Type B pancreatic cell (in vitro differentiated cells): ENCODE measurements at places on chromosomes 7 and 10.

DNA sequence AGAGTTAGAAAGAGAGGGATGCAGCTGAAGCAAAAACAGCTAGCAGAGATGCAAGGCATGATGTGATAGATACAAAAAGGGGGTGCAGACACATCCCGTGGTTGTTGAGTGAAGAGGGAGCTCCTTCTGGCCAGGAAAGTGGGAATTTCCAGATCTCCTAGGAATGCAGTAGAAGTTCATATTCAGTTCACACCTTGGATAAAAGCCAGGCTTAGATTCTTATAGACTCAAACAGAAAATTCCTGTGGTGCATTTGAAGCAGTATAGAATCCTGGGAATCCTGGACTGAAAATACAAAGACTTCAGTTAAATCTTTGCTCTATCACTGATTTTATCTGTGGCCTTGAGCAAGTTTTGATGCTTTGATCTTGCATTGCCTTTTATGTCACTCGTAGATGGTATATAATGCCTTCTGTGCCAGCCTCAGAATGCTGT is 33.9 kb downstream of the SGPL1 start:
- DNase-seq = no peak

DNA sequence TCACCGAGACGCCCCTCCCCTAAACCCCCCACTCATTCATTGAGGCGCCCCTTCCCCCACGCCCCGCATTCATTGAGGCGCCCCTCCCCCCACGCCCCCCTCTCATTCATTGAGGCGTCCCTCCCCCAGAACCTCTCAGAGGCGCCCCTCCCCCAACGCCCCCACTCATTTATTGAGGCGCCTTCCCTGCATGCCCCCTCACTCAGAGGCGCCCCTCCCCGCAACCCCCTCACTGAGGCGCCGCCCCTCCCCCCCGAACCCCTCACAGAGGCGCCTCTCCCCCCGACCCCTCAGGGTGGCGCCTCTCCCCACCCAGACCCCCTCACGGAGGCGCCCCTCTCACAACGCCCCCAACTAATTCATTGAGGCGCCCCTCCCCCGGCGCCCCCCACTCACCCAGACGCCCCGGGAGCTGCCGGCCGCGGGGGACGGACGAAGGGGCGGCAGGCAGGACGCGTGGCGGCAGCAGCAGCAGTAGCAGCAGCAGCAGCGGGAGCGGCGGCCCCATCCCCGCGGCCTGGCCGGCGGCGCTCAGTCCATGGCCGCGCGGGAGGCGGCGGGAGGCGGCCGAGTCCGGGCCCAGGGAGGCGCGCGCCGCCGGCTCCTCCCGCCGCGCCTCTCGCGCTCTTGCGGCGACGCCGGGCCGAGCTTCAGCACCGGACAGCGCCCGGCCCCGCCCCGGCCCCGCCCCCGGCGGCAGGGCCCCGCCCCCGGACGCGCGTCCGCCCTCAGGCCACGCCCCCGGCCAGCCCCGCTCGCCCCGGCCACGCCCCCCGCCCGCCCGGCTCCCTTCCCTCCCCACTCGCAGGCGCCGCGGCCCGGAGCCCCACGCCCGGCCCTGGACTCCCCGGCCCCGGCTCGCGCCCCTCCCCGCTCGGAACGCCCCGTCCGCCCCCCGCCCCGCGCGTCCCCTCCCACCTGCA is at the start of gene PTPRN2:
Gene PTPRN2, minus strand, starts transcription at position 662 of the 923 bp plus-strand sequence.
- peak; percentile 81 for DNase-seq

DNA sequence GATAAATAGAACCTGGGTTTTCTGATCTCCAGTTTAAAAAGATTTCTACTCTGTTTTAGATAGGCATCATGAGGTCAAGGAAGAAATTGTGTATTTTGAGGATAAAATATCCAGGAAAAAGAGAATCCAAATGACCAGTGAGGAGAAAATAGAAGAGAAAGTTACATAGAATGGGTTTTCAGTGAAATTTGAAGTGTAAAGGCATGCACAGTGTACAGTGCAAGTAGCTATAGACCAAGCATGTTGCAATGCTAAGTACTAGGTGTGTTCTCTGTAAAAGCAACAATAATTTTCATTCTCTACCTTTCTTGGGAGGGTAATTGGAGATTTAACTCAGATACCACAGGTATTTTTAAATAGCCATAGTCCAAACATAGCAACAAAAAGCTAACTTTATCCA is 22.6 kb downstream of the CDK1 start:
- no peak for DNase-seq

GRCh38 chr10:92849234-92849525 is 860 bp downstream of the EXOC6 start:
- no peak for DNase-seq

- no peak for DNase-seq
Observed at GRCh38 chr10:71761105-71761511, 12.2 kb downstream of the VSIR start.

- no peak for DNase-seq
Observed at GRCh38 chr10:84156768-84157167, 16.8 kb upstream of the GPR15LG start.

DNA sequence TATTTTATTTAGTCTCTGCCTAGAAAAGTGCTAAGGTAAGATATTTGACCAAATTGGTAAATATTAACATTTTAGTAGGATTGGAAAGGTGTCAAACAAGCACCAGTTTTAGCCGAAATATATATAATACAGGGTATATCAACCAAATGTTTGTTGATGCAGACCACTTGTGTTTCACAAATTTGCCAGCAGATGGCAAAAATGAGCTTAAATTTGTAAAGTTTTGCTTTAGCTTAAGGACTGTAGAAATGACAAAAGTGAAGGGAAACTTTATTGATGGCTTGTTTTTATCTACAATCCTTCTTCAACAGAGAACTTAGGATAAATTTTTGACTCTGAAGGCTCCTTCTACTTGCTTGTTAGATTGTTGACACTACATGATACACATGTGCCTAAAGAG is 4.8 kb upstream of the POLR1F start:
- no peak for DNase-seq

GRCh38 chr7:122988333-122988732 is 7.2 kb downstream of the TAS2R16 start:
- DNase-seq = no peak

DNA sequence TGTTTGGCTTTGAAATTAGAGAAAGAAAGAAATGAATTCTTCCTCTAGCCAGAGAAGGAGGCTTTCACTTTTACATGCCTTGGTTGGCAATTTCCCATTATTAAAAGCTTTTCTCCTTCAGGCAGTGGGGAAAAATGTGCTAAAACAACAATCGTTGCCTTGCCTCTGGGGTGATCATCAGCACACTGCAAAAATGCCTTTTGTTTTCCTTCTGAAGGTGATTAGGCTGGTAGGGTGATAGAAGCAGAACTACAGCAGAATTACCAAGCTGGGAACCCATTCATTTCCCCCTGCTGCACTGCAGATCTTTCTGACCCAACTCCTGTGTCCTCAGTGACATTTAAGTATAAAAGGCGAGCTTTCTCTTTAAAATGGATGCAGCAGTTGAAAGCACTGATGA is 22.2 kb downstream of the ANK3 start:
- DNase-seq = no peak

DNA sequence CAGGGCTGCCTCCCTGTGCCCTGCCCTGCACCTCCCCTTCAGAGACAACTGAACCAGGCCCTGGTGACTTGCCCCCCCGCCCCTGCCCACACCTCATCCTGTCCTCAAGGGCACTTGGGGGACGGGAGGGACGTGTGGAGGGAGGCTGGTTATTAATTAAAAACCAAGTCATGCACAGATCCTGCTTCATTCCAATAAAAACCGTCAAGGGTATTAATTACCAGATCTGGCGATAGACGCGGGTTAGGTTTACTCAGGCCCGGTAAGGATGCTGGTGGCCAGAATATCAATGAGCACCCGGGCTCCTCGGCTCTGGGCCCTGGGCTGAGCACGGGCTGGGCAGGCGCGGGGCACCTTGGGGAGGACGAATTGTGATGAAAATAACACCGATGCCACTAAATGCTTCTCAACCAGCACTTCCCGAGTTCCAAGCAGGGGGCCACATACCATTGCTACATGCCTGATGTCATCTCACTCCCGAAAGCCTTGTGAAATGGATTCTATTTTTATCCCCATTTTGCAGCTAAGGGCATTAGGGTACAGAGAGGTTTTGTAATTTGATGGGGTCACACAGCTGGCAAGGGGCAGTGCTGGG is 24.5 kb upstream of the GTF2IRD1 start:
- no peak for DNase-seq

- DNase-seq = no peak
Observed at GRCh38 chr7:22871661-22872060, 49.0 kb upstream of the TOMM7 start.

DNA sequence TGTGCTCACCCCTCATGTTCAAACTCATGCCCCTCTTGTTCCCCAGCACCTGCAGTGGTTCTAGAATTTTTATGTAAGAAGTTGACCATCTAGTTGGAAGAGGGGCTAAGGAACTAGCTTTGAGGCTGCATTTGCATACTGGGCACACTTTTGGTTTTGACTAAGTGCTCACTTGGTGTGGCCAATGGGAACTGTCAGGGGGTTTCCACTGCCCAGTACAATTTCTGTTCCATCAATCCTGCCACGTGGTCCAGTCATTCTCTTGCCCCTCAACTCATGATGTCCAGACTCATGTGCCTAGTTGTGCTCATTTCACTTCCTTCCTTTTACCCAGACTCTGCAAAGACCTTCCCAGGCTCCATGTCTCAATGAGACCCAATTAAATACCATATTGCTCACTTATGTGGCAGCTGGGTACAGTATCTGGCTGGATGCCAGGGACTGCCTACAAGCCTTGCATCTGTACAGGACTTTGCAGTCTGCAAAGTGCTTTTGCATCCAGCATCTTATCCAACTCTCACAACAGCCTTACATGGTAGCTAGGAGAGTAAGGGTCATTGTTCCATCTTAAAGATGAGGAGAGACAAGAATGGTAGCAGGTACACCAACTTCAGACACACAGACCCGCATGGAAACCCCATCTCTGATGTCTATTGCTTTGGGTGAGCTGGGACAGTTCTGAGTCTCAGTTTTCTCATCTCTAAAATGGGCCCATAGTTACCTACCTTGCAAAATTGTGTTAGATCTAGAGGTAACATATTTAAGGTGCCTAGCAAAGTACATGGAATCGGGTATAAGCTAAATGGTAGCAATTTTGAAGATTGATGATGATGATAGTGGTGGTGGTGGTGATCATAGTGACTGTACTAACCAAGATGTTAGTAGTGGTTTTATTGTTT is 30.1 kb upstream of the KCNMA1 start:
- DNase-seq = no peak

DNA sequence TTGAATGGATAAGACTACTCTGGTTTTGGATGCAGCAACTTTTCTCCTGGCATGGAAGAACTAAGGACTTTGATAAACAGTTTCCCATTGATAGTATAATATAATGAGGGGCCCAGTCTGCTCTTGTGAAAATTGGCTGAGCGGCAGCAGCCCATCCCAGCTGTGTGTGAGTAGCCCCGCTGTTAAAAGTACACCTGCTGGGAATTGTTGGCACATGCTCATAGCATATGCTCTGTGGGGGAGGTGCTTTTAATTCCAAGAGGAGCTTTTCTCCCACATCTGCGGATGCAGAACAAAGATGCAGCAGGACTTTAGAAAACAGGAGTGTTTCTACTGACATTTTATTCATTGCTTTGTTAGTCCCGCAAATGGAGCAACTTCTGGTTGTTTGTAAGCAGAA is 19.0 kb downstream of the SRI start:
- no peak for DNase-seq

- no peak for DNase-seq
Observed at GRCh38 chr7:149330914-149331567, 69.0 kb downstream of the ZNF783 start.

DNA sequence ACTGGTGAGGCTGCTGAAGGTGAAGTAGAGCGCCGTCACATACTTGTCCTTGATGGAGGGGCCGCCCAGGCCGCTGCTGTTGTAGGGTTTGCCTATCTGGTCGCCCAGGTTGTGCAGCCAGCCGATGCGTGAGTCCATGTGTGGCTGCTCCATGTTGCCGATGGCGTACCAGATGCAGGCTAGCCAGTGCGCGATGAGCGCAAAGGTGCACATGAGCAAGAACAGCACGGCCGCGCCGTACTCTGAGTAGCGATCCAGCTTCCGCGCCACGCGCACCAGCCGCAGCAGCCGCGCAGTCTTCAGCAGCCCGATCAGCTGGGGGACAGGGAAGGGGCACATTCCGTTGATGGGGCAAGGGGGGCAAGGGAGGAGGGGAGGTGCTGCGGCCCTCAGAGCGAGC is 26.6 kb downstream of the KCNH2 start:
- no peak for DNase-seq

DNA sequence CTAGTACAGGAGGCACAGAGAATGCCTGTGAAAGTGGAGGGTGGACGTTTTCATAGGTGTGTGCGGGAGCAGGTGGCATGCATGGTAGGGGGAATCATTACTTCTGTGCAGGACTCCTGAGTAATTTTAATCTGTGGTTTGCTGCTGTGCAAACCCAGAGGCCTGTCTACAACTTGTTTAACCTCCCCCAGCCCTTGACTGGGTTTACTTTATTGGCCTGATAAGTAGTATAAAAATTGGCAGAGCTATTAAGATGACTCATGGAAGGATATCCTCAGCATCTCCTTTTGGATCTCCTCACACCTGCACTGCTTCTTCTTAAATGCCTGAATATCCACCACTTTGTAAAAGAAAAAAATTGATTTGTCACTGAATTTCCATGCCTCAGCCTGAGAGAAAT is 104.8 kb downstream of the AUTS2 start:
- DNase-seq = no peak

DNA sequence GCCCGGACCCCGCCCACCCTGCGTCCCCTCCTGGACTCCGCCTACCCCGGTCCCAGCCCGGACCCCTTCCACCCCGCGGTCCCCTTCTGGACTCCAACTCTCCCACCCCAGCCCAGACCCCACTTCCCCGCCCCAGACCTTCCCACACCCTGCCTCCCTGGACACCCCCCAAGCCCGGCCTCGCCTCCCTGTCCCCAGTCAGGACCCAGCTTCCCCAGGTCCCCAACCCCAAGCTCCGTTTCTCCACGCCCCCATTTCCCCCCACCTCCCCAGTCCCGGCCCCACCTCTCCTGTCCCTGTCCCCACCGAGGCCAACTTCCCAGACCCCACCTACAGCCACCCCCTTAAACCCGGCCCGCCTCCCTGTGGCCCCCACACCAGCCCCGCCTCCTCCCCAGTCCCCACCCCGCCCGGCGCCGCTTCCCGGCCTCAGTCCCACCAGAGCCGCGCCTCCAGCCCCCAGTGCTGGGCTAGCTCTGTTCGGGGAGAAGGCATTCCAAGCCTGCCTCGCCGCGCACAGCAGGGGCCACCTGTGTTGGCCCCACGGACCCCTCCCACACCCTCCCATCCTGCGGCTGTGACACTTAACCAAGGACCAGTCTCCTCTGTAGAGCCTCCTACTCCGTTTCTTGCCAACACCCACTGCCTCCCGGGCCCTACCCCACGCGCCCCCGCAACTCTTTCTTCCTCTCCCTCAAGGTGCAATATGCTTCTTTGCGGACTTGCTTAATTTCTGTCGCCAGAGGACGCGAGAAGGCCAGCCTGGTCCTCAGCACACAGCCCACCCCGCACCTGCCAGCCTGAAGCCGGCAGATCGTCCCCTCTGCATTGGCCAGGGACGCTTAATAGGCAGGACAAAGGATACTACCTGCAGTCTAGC is 736 bp upstream of the ITIH5 start:
- no peak for DNase-seq
